ENCODE measurements at places on chromosomes 6 and 20.

DNA sequence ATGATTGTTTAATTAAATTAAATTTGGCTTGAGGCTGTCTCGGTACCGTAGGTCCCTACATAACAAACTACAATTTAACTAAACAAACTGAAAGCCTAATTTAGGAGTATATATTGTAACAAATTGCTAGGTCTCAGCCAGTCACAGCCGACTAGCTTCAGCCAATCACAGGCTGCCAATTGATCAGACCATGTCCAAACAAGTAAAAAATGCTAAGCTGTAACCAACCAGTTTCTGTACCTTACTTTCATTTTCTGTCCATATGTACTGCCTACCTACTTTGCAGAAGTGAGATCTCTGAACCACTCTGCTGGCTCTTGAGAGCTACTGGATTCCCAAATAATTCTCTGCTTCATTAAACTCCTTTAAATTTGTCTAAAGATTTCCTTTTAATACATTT, 648.0 kb upstream of the GJE1 start:
- DNase-seq: no peak

DNA sequence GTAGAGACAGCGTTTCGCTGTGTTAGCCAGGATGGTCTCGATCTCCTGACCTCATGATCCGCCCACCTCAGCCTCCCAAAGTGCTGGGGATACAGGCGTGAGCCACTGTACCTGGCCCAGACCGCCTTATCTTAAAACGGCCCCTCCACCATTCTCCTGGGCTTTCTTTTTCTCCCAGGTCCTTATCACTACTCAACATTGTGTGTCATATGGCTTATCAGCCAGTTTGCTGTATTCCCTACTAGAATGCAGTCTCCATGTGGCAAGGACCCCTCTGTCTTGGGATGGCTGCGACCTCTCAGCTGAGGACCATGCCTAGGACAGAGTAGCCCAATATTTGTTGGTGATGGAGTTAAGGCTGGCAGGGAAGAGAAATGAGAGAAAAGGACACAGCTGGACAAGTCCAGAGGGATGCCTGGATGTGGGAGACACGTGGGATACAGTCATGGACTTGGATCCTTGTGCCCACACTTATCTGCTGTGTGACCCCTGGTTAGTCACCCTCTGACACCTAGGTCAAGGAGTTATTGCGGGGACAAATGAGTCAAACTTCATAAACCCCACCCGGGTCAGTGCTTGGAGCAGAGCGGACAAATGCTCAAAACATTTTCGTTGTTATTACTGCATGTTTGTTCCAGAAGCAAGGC, 24.0 kb downstream of the ADA start:
- DNase-seq: no peak

DNA sequence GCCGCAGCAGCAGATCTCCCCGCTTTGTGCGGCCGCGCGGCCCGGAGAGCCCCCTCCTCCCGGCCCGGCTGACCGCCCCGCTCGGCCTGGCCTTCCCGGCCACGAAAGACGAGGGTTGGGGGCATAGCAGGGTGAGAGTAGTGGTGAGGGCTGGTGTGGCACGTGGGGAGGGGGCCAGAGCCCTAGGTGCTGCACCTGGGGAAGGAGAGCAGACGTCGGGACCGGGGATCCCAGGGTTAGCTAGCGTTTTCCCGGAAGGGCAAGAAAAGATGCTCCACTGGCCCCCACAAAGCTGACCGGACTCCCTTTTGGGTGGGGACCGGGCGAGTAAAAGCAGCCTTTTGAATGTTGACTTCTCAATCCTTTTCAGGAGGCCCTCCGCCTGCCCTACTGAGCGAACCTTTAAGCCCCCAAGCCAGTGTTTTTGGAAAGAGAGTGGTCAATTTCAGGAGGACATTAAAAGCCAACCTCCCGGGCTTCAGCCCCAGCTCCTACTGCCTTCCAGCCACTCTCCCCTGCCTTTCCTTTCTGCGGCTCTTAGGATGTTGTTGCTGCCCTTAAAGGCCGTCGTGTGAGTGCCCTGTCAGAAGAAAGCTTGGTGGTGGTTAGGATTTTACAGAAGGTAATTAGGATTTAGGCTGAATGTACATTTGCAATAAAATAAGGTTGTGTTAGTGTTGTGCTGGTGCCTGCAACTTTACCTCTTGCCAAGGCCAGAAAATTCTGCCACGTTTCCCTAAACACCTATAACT, 648 bp upstream of the BACH2 start:
- DNase-seq: no peak

- DNase-seq: no peak
Observed at GRCh38 chr20:3712279-3712873, at the start of gene SIGLEC1. Gene SIGLEC1 (minus strand): TSS chr20:3712600. CDS start chr20:3707128, 5,472 bp downstream.

GRCh38 chr6:108606250-108606690, 45.6 kb downstream of the FOXO3 start:
- no peak for DNase-seq

All from LNCaP clone FGC (cell line).